Stimulated activated CD8-positive, alpha-beta memory T cell treated with anti-CD3 and anti-CD28 coated beads, Interleukin-12 subunit alpha, Interleukin-12 subunit beta, amount 100 ng/mL, for 1 hour (primary cell): ENCODE measurements at places on chromosomes 6 and 20.

- DNase-seq, result no peak
Measured at GRCh38 chr6:13455552-13455966, 31.8 kb downstream of the GFOD1 start.

- DNase-seq, result no peak
Measured at GRCh38 chr6:125245523-125246264, 56.1 kb downstream of the HDDC2 start.

- DNase-seq, result no peak
Measured at GRCh38 chr20:63830841-63831588, at the start of gene ZBTB46. Gene ZBTB46, minus strand, starts transcription at chr20:63831264. Its CDS starts 40,507 bp downstream, at chr20:63790757.

- DNase-seq, result no peak
Measured at GRCh38 chr20:3671986-3672546, 8.9 kb upstream of the GFRA4 start.

- no peak for DNase-seq
Measured at GRCh38 chr6:23089981-23090380, 520.6 kb downstream of the HDGFL1 start.

- DNase-seq, result no peak
Measured at GRCh38 chr6:150250826-150251225, 108.0 kb downstream of the PPP1R14C start.

GRCh38 chr20:483815-484644 is 21.7 kb upstream of the TBC1D20 start:
- DNase-seq, result no peak
